ENCODE measurements at places on chromosomes 5 and 9.
A peak's percentile ranks its signal among the peaks of the same experiment; 100 is the strongest.

DNA sequence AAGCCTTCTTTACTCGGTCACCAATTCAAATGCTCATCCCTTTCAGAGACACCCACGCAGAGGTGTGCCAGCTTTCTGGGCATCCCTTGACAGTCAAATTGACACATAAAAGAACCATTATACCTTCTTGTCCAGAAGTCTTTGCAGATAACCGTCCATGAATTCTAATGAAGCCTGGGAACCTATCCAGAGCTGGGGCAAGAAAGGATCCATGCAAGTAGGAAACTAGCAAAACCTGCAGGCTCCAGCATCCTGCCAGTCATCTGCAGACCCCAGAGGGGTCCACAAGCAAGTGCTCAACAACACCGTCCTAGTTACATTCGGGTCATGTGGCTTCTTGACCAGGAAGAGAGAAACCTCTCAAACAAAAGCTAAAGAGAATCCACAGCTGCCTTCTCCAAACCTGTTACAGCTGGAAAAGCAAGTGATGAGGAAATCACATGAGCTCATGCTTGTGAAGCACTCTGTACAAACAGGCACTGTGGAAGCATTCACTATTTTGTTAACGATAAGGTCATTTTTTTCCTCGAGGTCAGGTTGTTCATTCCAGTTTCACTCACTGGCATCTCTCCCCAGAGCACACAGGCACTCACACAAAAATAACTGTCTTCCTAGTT is 80.2 kb upstream of the DMRT1 start:
- DNase-seq, result no peak

DNA sequence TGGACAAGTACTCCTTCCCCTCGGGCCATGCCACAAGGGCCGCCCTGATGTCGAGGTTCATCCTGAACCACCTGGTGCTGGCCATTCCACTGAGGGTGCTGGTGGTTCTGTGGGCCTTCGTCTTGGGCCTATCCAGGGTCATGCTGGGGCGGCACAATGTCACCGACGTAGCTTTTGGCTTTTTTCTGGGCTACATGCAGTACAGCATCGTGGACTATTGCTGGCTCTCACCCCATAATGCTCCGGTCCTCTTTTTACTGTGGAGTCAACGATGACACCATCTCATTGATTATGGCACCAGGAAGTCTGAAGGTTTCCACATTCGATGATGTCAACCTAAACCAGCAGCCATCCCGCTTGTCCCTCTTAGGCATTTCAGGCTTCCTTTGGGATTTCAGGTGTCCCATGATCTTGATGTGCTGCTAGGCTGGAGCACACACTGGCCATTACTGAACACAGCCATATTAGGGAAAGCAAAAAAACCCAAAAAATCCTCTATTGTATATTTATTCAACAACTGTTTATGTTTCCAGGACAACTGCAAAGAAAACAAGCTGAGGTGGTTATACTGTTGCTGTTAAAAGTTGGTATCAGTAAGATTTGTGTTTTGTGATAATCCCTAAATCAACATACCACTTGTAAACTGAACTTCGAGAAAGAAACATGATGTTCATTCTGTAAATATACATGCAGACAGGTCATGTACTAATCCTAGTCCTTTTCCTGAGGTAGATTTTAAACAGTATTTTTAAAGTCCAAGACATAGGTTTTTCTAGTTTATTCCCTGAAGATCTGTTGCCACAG is 1.1 kb downstream of the PLPP6 start:
- DNase-seq, result no peak

DNA sequence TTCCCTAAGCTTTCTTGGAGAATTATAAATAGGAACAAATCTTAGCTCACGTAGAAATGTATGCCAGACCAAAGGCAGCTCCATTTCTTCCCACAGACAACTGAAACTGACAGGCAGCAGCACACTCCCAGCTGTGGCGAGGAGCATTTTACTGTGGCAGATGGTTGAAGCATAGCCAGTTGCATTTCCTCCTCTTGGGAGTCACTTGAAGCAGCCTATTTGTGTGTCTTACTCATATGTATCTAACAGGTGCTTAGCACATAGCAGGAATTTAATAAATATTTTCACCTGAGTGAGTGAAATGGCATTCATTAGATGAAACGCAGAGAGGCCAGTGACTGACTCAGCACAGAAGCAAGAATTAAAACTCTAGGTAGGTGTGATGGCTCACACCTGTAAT is 12.3 kb upstream of the MTMR12 start:
- DNase-seq, result peak; percentile 60

DNA sequence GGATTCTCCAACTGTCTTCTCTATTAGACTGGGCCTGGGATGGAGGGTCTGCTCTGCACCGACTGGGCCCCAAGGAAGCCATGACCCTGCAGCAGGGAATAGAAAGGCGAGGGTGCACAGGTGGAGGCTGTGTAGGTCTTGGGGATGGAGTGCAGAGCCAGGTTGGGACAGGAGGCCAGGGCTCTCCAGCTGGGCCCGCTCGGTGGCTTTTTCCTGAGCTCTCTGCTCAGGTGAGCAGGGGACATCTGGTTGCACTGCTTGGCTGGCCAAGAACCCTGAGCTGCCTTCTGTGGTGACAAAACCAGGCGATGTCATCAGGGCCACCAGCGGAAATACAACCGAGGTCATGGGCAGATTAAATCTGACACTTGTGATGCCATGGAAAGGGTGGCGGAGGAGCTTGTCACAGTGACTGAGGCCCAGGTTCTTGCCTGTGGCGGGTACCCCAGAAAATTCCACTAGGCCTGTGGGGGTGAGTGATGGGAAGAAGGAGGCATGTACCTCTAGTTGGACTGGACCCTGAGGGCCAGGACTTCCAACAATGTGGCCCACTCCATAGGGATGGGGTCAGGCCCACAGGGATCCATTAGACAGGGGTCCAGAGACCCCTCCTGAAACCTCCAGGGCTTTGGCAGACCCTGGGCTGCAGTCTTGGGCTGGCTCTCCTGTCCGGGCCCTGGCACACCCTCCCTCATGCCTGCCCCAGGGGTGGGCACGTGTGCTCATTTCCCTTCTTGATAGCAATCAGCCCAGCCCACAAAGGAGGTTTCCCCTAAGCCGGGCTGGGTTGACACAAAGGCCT is 4.4 kb upstream of the IL3 start:
- no peak for DNase-seq

DNA sequence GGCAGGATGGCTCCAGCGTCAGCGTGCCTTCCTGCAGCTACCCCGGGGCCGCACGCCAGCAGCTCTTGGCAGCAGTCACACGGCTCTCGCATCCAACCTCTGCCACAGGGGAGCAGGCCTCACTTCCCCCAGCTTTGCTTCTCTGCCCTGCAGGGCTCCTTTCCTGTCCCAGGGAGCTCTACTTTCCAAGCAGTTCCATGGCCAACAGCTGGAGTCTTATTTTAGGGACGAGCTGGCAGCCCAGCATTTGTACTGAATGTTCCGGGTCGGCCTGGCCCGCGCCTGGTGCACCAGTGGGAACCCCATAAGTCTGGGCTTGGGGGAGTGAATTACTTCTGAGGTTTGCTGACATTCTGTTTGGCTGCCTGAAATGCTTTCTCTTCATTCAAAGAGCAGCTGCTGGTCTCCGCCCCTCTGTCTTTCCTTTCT is 34.6 kb downstream of the GADD45G start:
- peak; percentile 10 for DNase-seq

DNA sequence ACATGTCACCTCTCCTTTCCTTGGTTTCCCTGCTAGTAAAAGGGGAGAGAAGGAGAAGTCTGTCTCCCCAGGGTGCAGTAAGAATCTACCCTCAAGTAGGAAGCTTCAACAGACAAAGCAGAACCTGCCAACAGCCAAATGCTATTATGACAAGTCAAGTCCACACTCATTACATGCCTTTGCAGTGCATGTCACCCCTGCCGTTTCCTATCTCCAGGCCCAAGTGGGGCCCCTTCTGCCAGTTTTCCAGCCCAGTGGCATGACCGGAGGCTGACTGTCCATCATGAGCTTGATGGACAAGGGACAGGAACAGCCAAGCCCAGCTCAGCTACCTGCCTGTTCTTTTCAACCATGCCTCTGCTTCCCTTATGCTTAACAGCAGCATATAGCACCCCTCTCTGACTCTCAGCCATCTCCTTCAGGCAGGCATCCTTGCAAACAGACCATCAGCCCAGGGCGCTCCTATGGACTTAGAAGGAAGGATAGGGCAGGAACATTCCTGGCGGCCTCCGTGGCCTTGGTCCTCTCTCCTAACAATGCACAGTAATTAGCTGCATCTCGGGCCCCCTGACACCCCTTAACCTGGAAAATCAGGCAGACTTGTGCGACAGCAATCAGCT is 107.2 kb upstream of the RAD23B start:
- DNase-seq, result peak; percentile 31

DNA sequence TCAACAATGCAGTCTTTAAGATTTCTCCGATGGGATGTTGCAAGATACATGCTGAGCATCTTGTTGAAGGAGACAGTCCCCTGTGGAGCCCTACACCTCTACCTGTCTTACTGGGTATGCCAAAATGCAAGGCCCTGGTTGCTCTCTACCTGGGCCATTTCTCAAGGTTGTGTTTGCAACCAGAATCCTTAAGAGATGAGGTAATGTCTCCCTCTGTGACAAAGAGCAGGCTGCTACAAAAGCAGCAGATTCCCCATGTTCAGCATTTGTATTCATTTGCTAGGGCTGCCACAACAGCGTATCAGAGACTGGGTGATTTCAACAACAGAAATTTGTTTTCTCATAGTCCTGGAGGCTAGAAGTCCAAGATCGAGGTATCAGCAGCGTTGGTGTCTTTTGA is 138.4 kb upstream of the RPS23 start:
- DNase-seq, result no peak

- no peak for DNase-seq
Measured at GRCh38 chr5:73793911-73794310, 167.9 kb downstream of the ARHGEF28 start.

Data from AG10803 (cell line).